Urinary bladder (tissue), 4 donors: ENCODE measurements at places on chromosomes 3 and 15. TPM values are rescaled to one million over a fixed set of nuclear protein-coding genes. Genes with fewer than 3 reads are reported as not detected.

GRCh38 chr3:73451301-73451944 is 173.3 kb downstream of the PDZRN3 start:
- DNase-seq: no peak

GRCh38 chr3:64167351-64167750 is 57.9 kb downstream of the PRICKLE2 start:
- no peak for DNase-seq

GRCh38 chr15:100558771-100559254 is 30.1 kb upstream of the CERS3 start:
- DNase-seq: no peak

DNA sequence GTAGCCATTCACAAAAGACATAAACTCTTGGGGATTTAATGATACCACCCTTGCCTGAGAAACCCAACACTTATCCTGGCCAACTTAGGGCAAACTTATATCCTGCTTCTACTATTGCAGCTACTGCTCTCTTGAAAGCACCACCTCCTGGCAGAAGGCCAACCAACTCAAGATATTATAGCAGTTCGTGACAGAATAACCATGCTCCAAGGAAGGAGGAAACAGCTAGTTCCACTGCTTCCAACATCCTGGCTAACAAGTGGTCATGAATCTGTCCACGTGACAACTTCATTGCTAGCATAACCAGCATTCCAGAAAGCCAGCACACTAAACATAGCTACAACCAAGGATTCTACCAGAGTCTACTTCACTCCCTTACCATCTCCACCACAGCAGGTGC is 1037.5 kb downstream of the TBL1XR1 start:
- no peak for DNase-seq

Gene GLT8D1
- 129 TPM for total RNA-seq

Gene CHDH
- total RNA-seq: 0.58 TPM
